ENCODE measurements at places on chromosomes 1 and 21.
A peak's percentile ranks its signal among the peaks of the same experiment; 100 is the strongest.

- DNase-seq, result no peak
Observed at GRCh38 chr1:39082010-39082799, 56.1 kb downstream of the NDUFS5 start.

DNA sequence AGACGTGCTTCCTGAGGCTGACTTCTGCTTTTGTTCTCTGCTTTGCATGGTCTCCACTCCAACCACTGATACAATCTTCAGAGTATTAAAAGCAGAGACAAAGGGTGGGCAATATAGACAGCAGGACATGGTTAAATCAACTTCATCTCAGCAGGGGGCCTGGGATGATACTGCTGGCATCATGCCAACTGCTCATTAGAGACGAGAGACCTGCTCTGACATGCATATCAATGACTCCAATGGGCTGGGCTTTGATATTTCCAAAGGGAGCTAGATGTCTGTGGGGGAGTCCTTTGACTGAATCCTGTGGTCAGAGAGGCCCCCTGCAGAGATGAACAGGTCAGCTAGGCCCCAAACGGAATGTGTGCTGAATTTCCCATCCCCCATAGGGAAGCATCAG, 106.6 kb downstream of the ACTL8 start:
- no peak for DNase-seq

- peak; percentile 76 for DNase-seq
Observed at GRCh38 chr1:23751050-23751814, 8.0 kb downstream of the ELOA start.

DNA sequence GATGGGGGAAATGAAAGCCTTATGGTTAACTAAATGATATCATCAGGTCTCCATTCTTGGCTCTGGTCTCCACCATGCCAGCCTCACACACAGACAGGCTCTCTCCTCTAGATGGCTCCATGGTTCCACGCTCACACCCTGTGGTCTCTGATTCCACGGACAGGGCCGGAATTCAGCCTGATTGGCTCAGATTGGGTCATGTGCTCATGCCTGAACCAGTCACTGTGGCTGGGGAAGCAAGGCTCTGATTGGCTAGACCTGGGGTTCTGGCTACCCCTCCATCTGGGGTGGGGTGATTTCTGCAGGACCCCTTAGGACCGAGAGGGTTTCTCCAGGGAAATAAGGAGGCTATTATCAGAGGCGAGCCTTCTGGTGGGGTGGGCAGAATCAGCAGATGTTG, 277.0 kb downstream of the PTPRU start:
- DNase-seq, result peak; percentile 76

GRCh38 chr1:44030605-44031251, 534 bp downstream of the SLC6A9 start:
- DNase-seq, result peak; percentile 60

DNA sequence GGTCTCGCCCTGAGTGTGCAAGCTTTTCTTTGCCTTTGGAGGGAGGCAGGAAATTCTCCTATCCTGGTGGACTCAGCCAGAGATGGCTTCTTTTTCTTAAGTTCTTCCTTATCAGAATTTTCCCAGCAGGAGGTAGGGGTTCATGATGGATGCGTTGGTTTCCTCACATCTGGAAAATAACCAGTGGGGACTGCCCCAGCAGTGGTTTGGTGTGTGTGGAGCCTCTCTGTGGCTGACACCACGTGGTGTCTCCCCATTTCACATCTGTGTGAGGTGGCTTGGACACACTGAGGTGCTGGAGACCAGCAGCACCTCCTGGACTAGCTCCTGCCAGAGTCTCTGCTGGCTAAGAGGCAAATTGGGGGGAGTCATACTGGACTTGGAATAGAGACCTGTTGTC, 32.6 kb downstream of the B3GALT5 start:
- no peak for DNase-seq

- no peak for DNase-seq
Observed at GRCh38 chr1:201565771-201566528, 27.0 kb downstream of the NAV1 start.

DNA sequence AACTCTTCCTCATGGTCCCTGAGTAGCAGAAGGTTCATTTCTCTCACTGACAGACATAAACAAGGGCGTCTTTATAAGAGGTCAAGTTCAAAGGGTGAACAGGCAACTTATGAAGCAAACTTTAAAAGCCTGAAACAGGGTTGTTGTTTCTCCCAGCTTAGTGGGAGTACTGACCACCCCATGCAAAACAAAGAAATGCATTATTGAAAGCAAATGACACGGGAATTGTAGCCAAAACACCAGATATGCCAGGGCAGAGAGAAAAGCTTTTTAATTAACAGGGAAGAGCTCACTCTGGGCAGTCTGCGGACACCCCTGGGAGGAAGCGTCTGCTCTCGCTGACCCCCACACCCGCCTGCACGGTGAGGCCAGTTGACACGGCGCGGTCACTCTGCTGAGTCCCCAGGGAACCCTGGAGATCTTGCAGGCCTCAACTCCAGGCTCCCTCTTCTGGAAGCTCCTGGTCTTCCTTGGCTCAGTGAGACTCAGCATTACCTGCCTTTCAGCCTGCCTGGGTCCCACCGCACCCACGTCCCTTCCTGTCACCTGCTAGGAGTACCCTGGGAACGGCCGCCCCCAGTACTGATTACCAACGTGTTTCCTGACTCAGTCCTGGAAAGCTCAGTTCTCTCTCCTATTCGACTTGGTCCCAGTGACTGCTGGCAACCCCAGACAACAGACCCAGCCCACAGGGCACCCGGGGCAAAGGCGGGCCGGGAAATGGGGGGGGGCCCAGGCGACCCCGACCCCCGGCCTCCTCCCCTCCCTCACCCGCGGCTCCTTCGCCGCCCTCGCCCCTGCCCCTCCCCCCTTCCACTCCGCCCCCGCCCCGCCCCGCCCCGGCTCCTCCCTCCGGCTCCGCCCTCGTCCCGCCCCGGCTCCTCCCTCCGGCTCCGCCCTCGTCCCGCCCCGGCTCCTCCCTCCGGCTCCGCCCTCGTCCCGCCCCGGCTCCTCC, 972 bp downstream of the CFAP410 start:
- peak; percentile 66 for DNase-seq
